ENCODE measurements at places on chromosomes 2 and 18.

- DNase-seq: no peak
These were observed 51.1 kb downstream of the LPIN2 start for GRCh38 chr18:2961821-2962220.

GRCh38 chr2:44351088-44351487 is 10.2 kb downstream of the PREPL start:
- no peak for DNase-seq

- no peak for DNase-seq
These were observed 15.4 kb downstream of the UBE2F start for GRCh38 chr2:237982039-237982725.

DNA sequence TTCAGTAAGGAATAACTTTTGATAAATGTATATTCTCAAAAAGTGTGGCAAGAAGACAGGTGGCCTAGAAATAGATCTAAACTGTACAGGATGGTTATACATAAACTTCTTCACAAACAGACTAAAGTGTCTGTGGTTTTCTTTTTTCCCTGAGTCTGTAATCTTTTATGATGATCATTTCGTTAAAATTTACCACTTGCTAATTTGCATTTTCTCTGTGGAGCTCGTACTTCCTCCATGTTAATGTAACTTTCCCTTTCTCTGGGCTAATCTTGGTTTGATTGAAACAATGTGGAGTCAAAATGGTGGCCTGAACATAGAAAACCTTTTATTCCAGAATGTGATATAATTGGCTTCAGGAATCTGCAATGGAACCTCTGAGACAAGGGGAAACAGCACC is 166.2 kb downstream of the FTCDNL1 start:
- DNase-seq: no peak

DNA sequence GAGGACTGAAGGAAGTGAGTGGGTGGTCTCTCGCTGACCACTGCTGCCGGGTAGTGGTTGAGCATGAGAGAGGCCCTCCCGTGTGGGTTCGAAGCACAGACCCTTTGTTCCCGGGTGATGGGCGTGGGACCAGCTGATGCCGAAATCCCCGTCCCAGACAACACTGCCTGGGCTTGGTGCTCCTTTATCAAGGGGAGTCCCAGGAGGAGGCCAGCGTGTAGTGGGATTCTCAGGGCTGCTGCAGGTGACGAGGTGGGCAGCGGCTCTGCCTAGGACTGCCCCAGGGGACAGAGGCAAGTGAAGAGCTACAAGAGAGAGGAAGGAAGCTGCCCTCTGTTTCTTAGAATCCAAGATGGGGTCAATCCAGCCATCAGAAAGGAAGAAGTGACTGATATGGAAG is 251.3 kb upstream of the PXDN start:
- DNase-seq: no peak

DNA sequence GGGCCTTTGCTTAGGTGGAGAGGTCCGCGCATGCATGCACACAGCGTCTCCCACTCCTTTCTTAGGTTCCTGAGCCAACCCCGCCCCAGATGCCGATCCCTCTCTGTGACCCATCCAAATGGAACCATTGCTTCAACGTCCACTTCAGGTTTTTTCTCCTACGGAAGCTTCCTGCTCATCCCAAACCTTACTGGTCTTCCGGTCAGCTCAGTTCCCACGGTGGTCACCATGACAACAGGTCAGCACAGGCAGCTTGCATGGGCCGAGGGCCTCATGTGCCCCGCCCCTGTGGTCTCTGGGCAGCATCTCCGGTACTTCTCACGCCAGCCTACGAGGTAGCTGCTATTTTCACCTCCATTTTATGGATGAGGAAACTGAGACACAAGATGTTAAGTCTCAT is 163.7 kb downstream of the SOCS6 start:
- DNase-seq: no peak
